ENCODE measurements at places on chromosomes 5 and 9.

GRCh38 chr5:16931334-16932110 is 4.6 kb downstream of the MYO10 start:
- DNase-seq = no peak

GRCh38 chr5:25006734-25007133 is 362.0 kb upstream of the CDH10 start:
- DNase-seq = no peak

- DNase-seq = no peak
Measured at GRCh38 chr5:173103411-173103810, 40.9 kb upstream of the BNIP1 start.

- DNase-seq = no peak
Measured at GRCh38 chr5:149018909-149019443, 43.9 kb downstream of the SH3TC2 start.

DNA sequence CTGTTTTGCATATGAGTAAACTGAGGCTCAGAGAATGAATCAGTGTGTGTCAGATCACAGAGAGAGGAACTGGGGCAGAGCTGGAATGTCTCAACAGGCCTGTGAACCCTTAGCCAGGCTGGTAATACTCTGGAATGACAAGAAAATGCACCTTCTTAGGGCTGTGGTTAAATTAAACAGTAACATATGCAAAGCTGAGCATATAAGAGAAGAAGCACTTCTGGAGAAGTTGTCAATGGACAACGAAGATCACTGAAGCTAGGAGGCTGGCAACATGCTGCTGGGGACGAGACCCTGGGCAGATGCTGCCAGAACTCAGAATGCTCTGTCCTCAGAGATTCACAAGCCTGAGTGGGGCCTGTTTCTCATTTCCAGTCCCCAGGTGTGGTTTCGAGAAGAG is 64.6 kb upstream of the EPB41L4B start:
- no peak for DNase-seq

DNA sequence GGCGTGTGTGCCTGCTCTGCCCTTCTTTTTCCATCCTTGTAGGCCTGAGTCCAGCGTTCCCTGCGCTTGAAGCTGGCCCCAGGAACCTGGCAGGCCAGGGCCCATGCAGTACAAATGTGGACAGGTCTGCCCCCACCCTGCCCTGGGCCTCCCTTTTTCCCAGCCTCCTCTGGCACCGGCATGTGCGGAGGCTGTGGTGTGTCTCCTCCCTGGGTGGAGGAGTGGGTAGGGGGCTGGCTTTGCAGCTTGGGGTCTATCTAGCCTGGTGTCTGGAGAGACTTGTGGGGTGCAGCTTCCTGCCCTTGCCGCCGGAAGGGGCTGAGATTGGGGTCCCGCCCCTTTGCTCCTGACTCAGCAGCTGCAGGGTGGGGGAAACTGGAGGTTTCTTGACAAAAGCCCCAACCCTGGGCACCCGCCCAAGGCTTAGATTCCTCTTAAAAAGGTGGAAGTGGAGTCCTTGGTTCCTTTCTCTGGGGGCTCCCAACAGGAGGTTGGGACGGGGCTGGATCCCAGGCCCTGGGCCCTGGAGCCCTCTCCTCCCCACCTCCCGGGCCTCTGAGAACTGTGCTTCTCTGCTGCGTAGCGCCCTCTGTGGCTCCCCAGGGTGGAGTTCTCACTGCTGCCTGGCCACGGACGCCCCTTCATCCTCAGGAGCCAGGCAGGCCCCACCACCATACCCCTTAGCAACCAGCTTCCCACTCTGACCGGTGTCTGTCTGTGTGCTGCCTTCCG is 18.0 kb downstream of the RXRA start:
- no peak for DNase-seq

Measured in stimulated activated CD8-positive, alpha-beta memory T cell treated with anti-CD3 and anti-CD28 coated beads, Interleukin-7, amount 100 ng/mL, for 1 hour (primary cell).